ENCODE measurements at places on chromosomes 7 and 10.
A peak's percentile ranks its signal among the peaks of the same experiment; 100 is the strongest.

DNA sequence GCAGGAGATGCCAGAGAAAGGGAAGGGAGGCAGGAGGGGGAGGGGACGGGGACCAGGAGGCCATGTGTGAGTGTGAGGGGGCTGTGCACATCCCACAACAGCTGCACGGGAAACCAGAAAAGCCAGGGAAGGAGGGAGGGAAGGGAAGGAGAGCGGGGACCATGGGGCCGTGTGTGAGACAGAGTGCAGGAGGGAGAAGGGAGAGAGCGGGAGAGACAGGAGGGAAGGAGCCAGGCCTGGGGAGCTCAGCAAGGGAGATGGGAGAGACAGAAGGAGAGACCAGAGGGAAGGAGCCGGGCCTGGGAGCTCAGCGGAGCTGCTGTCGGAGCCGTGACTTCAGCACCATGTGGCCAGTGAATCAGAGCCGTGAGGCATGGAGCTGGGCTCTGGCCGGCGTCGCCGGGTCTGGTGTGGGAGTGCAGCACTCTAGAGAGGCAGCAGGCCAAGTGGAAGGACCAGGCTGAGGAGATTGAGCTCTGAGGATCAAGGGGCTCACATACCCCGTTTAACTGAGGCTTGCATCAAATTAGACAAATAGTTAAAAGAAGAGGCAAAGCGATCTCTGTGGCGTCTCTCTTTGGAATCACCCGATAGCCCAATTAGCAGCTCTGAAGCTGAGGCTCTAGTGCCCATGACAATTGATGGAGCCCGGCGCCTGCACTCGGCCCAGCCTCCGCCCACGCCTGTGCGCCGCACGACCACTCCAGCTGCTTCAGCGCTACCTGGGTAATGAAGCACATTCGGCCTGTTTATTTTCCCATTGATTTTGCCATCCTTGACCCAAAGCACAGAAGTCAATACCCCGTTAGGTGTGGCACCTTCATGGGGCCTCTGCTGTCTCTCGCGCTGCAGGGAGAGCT is 150.4 kb downstream of the MAD1L1 start:
- no peak for DNase-seq

GRCh38 chr7:1404898-1405548 is 54.2 kb downstream of the MICALL2 start:
- no peak for DNase-seq

GRCh38 chr7:36048141-36048901 is 104.7 kb upstream of the EEPD1 start:
- DNase-seq: no peak

DNA sequence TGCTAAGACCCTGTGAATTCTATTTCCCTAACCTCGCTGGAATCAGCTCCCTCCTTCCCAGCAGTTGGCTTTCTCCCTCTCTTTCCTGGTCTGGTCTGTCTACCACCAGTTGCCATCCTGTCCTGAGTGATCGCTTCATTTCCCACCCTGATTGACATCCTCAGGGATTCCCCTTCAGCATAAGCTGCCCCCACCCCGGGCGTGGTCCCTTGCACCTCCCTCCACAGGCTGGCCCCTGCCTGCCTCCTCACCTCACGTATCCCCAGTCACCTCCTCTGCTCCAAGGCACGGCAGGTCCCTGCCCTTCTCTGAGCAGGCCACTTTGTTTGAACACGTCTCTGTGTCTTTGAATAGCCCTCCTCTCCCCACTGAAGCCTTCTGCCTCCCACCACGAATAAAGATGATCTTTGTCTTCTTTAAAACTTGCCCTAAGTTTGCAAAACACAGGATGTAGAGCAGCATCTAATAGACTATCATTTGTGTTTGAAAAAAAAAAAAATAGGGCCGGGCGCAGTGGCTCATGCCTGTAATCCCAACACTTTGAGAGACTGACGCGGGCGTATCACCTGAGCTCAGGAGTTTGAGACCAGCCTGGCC is 233.5 kb downstream of the CUX1 start:
- no peak for DNase-seq

DNA sequence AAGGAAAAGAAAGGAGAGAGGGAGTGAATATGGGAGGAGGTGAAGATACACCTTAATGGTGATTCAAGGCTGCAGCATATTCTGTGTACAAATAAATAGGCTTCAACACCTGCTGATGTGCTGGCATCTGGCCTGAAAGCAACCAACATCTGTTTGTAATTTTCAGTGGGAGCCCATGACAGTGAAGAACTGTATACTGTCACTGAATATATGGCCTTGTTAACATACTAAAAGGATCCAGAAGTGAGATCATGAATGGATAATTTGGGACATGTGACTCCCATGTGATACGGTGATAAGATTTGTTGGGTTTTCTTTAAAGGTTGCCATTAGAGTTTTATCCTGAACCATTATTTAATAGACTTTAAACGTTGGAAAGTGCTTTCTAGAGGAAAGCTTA is 459.3 kb downstream of the CNTNAP2 start:
- DNase-seq: no peak

GRCh38 chr10:68333440-68334431 is 1.0 kb upstream of the PBLD start:
- DNase-seq: no peak

DNA sequence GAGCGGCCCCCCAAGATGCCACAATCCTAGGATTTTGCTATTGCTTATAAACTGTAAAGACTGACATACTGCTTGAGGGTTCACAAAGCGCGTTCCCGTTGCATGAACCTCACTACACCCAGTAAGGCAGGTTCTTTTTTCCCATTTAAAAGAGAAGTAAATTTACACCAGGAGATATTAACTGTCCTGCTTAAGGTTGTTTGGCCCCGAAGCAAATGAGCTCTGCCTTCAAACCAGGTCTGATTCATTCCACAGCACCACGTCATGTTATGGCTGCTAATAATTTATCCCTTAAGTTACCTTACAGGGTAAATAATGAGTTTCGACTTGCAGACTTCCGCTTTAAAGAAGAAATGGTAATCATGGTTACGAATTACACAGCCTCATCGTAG is 559 bp upstream of the FKBP14 start:
- peak; percentile 41 for DNase-seq

GRCh38 chr10:61609701-61610100 is 53.0 kb upstream of the CABCOCO1 start:
- no peak for DNase-seq

- DNase-seq: no peak
Measured at GRCh38 chr10:51522858-51523257, 176.5 kb downstream of the CSTF2T start.

GRCh38 chr7:123791001-123791400 is 42.2 kb upstream of the WASL start:
- no peak for DNase-seq

- no peak for DNase-seq
Measured at GRCh38 chr10:26931223-26931622, 70.5 kb upstream of the ABI1 start.

DNA sequence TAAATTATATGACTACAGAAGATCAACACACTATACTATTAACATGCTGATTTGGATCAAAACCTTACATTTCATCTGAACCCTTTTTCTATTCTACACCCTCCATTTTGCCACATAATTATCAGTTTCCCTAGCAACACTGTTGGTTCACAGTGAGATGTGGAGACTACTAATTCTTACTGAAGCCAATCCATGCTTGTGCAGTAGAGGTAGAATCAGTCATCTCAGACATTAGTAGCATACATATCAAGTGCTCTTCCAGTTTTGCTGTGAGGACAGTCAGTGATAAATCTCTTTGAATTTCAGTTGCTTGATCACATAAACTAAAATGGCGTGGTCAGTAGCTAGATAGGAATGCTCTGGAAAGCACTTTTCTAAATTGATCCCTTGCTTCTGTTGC is 70.3 kb downstream of the PON1 start:
- no peak for DNase-seq

- no peak for DNase-seq
Measured at GRCh38 chr7:93226310-93226709, at the start of gene HEPACAM2. TSS of gene HEPACAM2 (minus strand) at chr7:93226469.

DNA sequence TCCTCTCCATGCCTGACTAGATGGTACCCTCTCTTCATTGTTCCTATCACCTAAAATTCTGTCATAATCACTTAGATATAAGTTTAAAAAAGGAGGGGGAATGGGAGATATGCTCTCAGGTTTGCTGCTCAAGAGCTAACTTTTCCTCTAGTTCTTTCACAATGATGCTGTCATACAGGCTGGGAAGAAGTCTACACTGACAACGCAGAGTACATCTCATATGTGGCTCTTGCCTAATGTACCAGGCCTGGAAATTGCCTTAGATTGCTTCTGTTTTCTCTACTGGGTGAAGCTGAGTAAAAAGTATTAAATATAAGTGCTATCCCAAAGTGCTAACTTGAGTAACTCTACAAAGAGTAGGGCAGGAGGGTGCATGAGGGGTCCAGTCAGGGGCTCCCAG is 43.8 kb upstream of the BET1 start:
- no peak for DNase-seq

DNA sequence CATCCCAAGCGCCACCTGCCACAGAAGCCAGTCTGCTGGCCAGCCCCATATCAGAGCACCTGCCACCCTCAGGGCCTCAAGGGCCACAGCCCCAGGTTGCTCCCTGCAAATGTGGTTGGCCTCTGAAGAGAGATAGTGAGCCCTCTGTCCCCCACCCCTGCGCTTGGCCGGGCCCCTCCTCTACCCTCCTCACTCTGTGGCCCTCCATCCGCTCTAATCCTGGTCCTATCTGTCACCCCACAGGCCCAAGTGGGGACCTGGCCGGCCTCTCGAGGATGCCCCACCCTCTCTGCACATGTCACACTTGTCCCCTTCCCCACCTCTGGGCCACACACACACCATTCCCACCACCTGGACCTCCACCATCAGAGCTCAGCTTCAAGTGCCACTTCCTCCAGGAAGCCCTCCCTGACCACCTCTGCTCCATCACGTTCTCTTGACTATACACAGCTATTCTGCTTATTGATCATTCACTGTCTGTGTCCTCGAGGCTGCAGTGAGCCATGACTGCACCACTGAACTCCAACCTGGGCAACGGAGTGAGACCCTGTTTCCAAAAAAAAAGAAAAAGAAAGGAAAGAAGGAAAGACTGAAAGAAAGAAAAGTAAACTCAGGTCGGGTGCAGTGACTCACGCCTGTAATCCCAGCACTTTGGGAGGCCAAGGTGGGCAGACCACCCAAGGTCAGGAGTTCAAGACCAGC is 42.4 kb downstream of the TNRC18 start:
- no peak for DNase-seq

DNA sequence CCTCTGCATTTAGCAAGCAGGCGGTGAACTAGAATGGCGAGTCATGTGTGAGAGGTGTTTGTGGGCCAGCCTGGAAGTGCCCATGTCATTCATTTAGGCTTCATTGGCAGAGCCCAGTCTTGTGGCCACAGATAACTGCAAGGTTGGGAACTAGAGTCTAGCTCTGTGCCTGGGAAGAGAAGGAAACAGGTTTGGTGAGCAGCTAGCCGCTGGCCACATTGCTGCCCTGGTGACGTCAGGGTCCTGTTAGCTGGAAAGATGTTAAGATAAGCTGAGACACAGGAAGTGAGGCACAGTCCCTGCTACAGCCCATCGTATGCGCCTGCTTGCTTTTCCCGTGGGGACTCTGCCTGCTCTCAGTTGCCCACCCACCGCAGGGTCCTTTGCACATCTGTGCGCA is 185.5 kb downstream of the CAMK1D start:
- no peak for DNase-seq

GRCh38 chr10:130440971-130441370 is 304.8 kb downstream of the GLRX3 start:
- DNase-seq: no peak

GRCh38 chr10:35379226-35380137 is 43.2 kb downstream of the CCNY start:
- peak; percentile 66 for DNase-seq

DNA sequence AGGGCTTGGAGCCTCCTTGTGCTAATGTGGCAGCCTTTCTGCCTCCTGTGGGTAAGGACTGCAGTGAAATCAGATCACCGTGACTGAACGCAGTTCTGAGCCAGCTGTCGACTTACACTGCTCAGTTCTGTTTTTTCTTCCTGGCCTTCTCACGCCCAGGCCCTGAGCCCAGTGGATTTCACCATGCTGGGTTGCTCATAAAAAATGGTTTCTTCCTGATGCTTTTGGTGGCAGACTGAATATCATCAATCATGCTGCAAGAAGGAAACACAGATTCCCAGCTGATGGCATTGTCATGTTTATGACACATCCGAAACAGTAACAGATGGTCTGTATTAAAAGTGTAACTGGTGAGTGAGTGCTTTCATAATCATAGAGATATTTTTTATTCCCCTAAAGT is 389.6 kb downstream of the GALNT17 start:
- no peak for DNase-seq

GRCh38 chr7:103915680-103916357 is 73.6 kb downstream of the RELN start:
- no peak for DNase-seq

- DNase-seq: no peak
Measured at GRCh38 chr10:13860886-13861285, 274.1 kb downstream of the PRPF18 start.

DNA sequence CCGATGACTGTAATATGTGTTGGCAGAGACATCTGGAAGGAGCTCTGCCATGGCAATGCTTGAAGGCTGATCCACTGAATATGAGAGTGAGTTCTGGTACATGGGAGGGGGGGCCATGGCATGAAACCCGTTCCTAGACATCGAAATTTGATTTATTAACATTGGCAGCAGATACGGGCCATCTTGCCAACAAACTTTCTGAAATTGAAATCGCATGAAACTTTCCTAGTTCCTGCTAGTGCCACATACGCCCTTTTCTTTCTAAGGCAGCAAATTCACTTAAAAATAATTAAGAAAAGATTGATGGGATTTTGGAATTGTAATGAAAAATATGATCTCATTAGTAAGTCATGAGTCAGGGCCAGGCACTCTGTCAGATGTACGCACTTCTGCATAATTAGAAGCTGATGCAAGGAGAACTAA is 91.8 kb upstream of the KMT2C start:
- no peak for DNase-seq

- no peak for DNase-seq
Measured at GRCh38 chr7:137694405-137694804, 152.4 kb downstream of the DGKI start.

DNA sequence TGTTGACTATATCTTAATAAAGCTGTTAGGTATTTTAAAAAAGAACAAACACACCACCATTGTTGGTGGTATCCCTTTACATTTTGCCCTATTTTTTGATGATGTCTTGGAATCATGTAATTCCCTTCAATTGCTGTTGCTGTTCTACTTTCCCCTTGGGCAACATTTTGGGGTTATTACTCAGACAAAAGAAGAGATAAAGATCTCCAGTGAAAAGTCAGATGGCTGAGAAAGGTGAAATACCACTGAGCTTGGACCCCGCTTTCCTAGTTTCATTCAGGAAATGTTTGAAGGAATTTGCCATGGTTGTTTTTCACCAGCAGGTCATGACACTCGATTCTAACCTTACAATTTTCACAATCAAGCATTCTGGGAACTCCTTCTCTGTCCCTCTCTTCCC is 84.6 kb downstream of the MACC1 start:
- no peak for DNase-seq

DNA sequence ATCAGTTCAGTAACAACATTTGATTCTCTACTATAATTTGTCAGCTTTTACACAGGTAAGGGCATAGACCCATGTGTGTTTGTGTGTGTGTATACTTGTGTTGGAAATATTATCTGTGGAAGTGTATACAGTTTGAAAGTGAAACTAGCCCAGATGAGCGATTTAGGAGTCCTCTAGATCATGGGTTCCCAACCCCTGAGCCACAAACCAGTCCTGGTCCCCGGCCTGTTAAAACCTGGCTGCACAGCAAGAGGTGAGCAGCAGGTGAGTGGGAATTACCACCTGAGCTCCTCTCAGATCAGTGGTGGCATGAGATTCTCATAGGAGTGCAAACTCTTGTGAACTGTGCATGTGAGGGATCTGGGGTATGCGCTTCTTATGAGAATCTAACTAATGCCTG is 1221.5 kb upstream of the SORCS1 start:
- no peak for DNase-seq

GRCh38 chr7:98935811-98936210 is 57.5 kb downstream of the TRRAP start:
- DNase-seq: no peak
